ENCODE measurements at places on chromosomes 13 and 19. TPM values are rescaled to one million over a fixed set of nuclear protein-coding genes. Genes with fewer than 3 reads are reported as not detected.

- no peak for DNase-seq
Observed at GRCh38 chr13:23763318-23763717, 125.9 kb downstream of the MIPEP start.

RXFP2 gene
- total RNA-seq, result not detected

ZNF429 gene
- 6.2 TPM for total RNA-seq

EXOSC5 gene
- total RNA-seq, result 8.1 TPM

DNA sequence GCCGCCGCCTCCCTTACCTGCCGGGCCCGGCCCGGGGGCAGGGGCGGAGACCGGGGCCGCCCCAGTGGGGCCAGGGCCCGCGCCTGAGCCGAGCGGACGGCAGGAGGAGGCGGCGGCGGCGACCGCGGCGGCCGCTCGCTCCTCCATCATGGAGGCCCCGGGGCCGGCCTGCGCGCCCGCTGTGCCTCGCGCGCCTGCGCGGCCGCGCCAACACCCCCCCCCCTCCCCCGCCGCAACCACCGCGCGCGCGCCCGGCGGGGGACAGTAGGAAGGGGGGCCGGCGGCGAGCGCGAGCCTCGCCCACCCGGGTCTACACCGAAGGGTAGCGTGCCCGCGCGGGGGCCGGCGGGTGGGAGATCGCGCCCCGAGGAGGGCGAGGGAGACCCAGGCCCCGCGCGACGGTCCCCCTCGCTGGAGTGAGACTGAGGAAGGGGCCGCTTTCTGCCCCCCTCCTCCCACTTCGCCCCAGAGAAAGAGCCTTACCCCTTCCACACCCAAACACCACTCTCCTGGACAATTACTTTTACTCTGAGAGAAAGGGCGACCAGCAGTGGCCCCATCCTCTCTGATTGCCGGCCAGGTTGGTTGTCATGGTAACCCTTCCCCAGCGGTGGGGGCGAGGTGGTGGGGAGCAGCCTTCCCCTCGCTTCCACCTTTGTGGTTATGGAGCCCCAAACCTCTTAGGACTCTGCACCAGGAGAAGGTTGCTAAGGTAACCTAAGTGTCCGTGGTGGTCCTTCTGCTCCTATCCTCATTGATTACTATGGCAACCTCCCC is at the start of gene STRN4:
TSS of gene STRN4 (minus strand) at position 170 of the 777 bp plus-strand sequence. CDS start at position 150, 20 bp downstream.
- peak; percentile 58 for DNase-seq

DNA sequence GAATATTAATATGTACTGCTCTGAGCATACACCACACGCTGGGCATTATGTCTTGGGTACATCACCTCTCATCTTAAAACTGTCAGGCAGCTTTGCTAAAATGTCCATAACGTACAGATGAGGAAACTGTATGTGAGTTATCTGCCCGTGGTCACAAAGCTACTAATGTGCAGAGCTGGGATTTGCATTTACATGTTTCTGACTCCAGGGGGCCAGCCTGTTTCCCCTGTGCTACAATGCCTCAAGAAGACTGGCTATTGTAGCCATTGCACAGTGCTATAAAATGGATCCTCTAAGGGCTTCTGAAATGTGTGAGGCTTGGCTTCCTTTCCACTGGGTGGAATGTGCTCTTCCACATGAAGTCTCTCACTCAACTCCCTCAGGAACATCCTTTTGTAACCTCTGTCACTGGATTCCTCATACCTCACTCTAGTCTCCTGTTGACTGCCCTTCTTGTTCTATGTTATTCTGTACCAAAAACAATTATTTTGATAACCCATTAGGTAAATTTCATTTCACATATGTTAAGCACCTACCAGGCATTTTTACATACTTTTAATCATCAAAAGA is 95.6 kb upstream of the HTR2A start:
- DNase-seq, result no peak

GRCh38 chr19:6736169-6736916 is 1.0 kb downstream of the GPR108 start:
- DNase-seq, result peak; percentile 83

DNA sequence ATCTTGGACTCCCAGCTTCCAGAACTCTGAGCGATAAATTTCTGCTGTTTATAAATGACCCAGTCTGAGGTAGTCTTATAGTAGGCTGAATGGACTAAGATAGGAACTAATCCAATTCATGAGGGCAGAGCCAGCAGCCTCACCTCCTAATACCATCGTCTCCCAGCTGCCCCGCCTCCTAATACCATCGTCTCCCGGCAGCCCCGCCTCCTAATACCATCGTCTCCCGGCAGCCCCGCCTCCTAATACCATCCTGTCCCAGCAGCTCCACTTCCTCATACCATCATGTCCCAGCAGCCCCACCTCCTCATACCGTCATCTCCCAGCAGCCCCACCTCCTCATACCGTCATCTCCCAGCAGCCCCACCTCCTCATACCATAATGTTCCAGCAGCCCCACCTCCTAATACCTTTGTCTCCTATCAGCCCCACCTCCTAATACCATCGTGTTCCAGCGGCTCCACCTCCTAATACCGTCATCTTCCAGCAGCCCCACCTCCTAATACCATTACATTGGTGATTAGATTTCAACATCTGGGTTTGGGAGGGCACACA is 2.4 kb upstream of the ARGLU1 start:
- DNase-seq, result peak; percentile 90

All from left cardiac atrium (tissue), 4 donors.